Fibroblast of skin of scalp (primary cell): ENCODE measurements at places on chromosomes 2 and 18.
A peak's percentile ranks its signal among the peaks of the same experiment; 100 is the strongest.

DNA sequence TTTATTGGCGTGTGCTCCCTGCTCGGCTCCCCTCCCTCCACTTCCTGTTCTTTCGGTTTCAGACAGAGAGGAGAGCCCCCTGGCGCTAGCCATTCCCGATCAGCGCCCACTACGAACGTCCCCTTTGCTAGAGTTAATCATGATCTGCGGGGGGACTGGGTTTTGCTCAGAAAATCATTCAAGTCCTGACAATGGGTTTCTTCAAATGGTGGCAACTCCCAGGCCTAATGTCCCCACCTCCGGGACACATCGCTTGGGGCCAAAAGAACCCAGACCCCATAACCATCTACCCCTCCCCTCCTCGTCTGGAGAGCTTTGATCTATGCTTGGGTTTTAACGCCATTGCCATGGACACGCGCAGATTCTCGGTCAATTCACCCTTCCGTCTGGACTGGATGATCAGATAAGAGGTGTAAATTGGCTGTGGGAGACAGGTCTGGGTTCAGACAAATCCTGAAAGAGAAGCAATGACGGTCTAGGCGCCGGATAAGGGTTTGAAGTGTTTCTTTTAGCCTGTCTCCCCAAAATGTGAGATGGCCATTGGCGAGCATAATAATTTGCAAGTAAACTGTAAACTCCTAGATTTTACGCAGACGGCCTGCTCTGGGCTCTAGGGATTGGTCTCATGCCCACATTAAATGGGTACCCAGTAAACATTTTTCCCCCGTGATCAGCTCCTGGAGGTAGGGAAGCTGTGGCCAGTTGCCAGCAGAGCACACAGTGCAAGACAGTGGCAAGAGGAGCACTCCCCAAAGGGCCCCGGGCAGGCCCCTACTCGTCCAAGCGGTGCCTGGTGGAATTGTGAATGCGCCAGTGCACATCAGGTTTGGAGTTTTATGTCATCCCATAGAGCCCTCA lies 4.7 kb downstream of the NRP2 start:
- no peak for DNase-seq

- DNase-seq: peak; percentile 45
Measured at GRCh38 chr2:148042219-148042618, 21.3 kb downstream of the MBD5 start.

- no peak for DNase-seq
Measured at GRCh38 chr2:27849558-27850205, 40.5 kb downstream of the RBKS start.

DNA sequence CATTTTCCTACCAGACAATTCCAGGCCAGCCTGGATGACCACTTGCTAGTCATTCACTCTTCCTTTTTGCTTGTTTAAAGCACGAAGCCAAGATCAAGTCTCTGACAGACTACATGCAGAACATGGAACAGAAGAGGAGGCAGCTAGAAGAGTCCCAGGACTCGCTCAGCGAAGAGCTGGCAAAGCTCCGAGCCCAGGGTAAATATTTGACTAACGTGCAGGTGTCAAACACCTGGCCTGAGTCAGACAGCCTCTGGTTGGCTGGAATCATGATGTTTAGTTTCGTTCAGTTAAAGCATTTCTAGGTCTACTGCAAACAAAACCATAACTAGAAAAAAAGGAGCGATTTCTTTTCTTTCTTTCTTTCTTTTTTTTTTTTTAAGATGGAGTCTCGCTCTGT lies 44.2 kb upstream of the LYPD6B start:
- DNase-seq: no peak

DNA sequence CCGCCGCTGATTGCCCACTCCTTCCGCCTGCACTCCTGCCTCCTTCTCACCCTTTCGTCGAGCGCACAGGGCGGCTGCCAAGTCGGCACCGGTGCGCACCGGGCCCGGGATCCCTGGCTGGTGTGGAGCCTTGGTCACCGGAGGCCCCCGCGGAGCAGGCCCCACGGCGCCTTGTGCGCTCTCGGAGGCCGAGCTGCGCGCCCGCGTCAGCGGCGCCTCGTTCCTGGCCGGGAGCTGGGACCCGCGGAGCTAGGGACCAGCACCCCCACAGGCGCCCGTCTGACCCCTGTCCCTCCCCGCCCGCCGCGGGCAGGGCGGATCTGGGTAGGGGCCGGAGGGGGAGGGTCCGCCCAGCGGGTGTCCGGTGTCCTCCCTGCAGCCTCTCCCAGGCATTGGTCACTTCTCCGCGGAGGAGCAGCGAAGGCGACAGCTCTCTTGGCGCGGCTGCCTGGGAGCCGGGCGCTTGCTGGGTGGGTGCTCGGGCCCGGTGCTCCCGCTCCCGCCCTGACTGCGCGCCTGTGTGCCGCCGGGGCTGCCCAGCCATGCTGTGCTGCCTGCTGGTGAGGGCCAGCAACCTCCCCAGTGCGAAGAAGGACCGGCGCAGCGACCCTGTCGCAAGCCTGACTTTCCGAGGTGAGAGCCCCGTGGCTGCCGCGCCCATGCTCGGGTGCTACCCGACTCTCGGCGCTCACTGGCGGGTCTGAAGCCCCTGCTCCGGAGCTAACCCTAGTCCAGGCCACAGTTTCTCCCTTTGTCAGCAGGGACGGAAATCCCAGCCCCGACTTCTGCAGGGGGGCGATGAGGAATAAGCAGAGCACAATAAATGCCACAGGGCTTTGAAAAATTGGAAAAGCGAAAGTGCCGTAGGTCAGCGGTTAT lies 13.2 kb downstream of the DYSF start:
- no peak for DNase-seq

DNA sequence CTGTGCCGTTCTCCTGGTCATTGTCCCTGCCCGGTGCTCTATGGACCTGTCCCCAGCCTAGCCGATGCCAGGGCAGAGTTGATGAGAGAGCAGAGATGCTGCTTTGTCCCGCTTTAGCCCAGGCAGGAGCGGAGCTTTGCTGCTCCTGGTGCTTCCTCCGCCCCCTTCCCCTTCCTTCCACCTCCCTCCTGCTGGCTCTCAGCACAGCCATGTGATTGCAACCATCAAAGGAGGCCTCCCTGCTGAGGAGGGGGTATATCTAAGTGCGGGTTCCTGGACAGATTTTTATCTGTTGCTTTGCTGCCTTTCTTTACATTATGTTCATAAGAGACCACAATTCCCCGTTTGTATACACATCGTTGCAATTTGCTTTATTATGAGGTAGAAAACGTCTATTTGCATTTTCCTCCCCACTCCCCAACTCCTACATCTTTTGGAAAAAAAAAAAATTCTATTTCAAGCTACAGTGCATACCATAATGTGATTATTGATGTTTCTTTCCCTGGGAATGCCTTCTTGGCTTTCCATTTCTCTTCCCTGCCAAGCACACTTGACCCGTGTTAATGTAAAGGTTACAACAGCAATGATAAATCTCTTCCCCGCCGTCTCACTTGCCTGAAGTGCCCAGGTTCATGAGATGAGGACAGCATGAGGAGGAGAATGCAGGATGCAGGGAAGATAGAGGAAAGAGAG lies 25.4 kb downstream of the ALPK2 start:
- peak; percentile 33 for DNase-seq

- DNase-seq: no peak
Measured at GRCh38 chr2:67712484-67712883, 315.4 kb downstream of the ETAA1 start.

- peak; percentile 11 for DNase-seq
Measured at GRCh38 chr18:39596221-39596620, 2030.6 kb upstream of the CELF4 start.

DNA sequence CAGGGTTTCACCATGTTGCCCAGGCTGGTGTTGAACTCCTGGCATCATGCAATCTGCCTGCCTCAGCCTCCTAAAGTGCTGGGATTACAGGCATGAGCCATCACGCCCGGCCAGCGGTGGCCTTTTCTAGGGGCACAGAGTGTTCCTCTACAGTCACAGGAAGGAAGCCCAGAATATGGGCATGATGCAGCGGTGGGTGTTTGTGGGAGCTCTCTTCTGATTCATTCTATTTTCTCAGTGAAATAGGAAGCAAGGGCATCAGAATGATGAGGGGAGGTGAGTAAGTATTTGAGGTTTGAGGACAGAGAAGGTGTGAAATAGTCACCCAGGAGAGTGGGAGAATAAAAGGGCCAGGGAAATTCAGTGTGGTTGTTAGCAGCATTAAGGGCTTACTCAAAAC lies 70.3 kb upstream of the PSME4 start:
- no peak for DNase-seq

GRCh38 chr2:144504218-144504641 lies 15.7 kb downstream of the ZEB2 start:
- no peak for DNase-seq

DNA sequence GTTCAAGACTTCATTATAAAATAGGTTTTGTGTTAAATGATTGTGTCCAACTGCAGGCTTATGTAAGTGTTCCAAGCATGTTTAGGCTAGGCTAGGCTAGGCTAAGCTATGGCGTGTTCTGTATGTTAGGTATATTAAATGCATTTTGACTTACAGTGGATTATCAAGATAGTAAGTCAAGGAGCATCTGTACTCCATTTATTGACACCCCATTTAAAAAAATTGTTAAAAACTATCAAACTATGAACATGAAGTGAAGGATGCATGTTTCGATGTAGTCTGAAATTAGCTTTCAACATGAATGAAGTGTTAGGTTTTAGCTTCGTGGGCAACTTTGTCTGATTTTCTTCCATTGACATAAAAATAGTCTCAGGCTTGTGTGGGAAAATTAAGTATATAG lies 290.5 kb downstream of the PARD3B start:
- DNase-seq: no peak

GRCh38 chr2:143968860-143969259 lies 551.1 kb downstream of the ZEB2 start:
- DNase-seq: no peak

DNA sequence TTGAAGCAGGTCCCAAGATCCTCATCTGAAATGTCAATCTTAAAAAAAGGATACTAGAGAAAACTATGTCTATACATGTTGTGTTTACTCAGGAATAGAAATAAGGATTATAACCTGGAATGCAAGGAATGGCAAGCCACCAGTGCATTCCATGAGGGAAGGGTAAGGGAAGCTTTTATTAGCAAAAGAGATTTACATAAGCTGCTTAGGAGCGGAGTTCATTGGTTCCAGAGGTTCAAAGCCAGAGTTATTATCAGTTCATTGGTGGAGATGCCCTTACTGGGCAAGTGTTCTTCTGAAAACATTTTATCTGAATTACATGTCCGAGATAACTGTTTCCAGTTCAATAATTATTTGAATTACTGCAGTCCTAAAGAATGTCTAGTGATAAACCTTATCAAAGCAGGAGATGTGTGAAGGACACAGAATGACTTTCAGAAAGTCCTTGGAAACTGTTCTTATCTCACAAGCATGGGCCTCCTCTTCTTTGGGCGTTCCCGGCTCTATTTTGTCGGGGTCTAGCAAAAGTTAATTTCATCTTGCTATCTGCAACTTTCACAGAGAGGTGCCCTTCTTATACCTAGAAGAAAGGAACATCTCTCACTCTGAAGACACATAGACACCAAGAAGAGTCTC lies 23.5 kb downstream of the COMMD1 start:
- DNase-seq: peak; percentile 62

DNA sequence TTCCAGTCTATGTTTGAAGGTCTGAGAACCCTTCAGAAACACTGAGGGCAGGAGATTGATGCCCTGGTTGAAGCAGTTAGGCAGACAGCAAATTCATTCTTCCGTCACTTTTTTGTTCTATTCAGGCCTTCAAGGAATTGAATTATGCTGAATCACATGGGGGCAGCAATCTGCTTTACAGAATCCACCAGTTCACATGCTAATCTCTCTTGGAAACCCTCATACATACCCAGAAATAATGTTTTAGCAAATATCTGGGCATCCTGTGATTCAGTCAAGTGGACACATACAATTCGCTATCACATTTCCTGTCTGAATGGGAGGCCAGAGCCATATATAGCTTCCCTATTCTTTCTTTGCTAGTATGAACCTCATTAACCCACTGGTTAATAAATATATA lies 301.4 kb upstream of the CNTNAP5 start:
- no peak for DNase-seq

DNA sequence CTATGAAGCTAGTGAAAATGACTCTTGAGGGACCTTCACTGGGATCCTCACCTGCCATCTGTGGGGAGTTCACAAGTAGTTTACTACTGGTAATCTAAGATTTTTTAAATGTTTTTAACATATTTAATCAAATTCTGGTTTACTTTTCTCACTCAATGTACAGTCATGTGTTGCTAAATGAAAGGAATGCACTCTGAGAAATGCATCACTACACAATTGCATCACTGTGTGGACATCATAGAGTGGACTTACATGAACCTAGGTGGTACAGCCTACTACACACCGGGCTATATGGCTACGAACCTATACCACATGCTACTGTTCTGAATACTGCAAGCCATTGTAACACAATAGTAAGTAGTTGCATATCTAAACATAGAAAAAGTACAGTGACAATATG lies 528.0 kb downstream of the BCL11A start:
- peak; percentile 60 for DNase-seq
